Stimulated activated CD8-positive, alpha-beta memory T cell treated with anti-CD3 and anti-CD28 coated beads, Interleukin-2, amount 100 ng/mL, for 1 hour (primary cell): ENCODE measurements at places on chromosomes 16 and 17.

DNA sequence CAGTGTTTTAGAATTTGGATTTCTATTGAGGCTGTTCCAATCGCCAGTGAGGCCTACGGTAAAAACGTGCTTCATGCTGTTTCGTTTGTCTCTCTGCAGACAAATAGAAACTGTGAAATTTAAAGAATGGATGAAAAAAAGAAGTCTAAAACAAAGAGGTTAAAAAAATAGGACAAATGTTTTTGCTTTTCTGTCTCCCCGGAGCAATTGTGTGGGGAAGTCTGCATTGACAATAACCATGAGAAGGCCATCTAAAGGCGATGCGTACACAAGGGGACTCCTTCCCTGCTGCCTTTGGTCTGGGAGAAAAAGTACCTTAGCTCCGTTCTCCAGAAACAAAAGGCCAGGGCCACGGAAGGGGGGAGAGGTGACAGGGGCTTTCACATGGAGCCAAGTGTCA lies 4.6 kb upstream of the ZFHX3 start:
- no peak for DNase-seq

- DNase-seq: no peak
Observed at GRCh38 chr16:22677024-22677830, 136.7 kb upstream of the HS3ST2 start.

GRCh38 chr16:78715673-78716072 lies 616.2 kb downstream of the WWOX start:
- DNase-seq: no peak

DNA sequence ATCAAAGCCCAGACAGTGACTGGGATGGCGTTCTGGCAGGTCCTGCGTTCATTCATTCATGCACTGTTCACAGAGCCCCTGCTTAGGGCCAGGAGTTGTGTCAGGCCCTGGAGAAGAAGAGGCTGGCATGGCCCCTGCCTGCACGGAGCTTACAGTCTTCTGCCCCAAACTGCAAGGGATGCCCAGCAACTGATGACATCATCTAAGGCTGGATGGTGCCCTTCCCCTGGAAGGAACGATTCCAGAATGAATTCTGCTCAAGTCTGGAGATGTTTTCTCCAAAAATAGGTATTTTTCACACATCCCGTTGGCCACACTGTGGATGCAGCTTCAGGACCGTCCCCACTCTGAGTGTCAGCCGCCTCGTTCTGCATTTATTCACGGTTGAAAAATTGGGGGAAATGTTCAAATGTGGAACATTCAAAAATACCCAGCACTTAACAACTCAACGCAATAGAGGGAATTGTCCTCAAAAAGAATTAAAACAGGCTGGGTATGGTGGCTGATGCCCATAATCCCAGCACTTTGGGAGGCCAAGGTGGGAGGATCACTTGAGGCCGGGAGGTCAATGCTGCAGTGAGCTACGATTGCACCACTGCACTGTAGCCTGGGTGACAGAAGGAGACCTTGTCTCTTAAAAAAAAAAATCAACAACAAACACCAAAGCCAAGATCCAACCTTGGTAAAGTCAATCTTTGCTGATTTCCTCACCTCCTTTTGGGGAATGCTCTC lies 23.8 kb upstream of the CACNG5 start:
- DNase-seq: no peak

DNA sequence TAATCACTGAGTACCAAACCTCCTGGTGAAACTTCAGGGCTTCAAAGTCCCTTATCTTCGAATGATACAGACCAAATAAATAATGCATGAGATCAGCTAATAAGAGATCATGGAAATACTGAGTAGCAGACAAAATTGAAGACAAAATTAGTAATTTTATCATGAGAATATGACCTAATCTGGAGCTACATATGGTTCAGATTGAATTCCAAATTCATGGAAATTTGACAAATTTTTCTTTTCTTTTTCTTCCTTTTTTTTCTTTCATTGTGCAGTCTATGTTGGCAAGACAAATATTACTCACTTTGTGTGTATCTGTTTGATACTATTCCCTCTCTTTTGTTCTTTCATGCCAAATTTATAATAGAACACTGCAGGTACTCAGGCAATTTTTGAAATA lies 218.1 kb upstream of the KCNJ16 start:
- DNase-seq: no peak

- no peak for DNase-seq
Observed at GRCh38 chr17:75440738-75441448, 15.5 kb upstream of the TMEM94 start.

GRCh38 chr16:88300463-88300835 lies 82.3 kb upstream of the ZNF469 start:
- DNase-seq: no peak

DNA sequence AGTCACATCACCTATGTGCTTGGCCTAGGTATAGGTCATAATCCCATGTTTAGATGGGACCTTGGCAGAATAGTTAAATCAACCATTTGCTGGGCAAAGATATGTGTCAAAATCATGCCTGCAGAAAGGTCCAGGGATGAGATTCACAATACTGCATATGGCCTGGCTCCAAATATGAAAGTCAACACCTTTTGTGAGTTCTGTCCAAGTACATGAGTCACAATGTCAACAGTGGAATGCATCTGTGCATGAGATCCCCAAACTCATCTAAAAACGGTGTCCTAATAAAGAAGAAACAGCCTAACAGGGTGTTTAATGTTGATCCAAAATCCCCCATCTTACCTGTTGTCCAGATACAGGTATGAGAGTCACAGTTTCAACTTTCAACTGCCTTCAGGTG lies 1847.5 kb downstream of the TP53TG3F start:
- no peak for DNase-seq

GRCh38 chr17:31248986-31249834 lies 47.8 kb downstream of the OMG start:
- no peak for DNase-seq

GRCh38 chr17:34306466-34306865 lies 12.8 kb upstream of the CCL8 start:
- no peak for DNase-seq

- DNase-seq: no peak
Observed at GRCh38 chr17:63772801-63773271, 561 bp downstream of the CCDC47 start.

GRCh38 chr16:31507929-31508705 lies at the start of gene RUSF1:
Gene RUSF1, minus strand, starts transcription at chr16:31508391. Its CDS starts 18 bp downstream, at chr16:31508373.
- peak; percentile 68 for DNase-seq

- DNase-seq: peak; percentile 34
Observed at GRCh38 chr17:75412455-75413317, 7.2 kb upstream of the GRB2 start.

DNA sequence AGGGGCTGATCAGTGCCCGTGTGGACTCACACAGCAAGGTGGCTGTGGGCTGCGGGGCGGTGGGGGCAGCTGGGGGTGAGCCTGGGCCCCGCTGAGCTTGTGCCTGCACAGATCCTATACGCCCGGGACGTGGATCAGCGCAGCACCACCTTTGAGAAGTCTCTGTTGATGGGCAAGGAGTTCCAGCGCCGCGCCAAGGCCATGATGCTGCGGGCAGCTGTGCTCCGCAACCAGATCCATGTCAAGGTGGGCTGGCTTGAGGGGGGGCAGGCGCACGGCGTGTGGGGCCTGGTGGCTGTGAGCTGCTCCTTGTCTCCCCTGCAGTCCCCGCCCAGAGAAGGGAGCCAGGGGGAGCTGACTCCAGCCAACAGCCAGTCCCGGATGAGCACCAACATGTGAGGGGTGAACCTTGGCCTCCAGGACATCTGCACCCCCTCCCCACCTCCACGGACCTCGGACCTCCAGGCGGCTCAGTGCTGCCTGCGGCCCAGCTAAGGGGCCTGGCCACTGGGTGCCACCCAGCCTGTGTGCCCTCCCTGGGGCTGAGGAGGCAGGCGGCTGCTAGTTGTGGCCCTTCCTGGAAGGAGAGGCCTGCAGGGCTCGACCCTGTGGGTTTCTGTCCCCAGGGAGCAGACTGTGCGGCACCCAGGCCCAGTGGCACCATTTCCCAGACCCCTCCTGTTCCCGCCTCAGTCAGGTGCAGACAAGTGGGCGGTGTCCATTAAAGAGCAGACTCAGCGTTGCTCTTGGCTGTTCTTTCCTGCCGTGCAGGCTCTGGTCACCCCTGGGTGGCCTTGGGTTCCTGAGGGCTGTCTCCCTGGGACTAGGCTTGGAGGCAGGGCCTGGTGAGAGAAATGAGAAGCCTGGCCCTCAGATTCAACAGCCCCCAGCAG lies 5.3 kb downstream of the GPS1 start:
- DNase-seq: no peak

- DNase-seq: no peak
Observed at GRCh38 chr17:4407851-4408250, 25.9 kb upstream of the SPNS3 start.

DNA sequence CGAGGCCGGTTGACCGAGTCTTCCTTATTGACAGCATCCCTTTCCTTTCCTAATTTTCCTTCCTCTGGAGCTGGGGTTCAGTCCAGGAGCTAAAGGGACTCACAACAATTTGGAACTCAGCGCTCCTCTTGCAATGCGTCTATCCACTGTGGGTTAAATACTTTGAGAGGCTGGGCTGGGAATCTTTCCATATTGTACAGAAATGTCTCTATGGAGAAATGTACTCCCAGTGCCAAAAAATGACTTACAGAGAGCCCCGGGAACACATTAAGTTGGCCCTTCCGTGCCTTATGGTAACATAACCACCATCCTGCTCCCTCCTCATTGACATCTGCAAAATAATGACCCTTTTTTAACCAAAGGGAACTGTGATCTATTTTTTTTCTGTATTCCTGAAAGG lies 192.8 kb downstream of the FTO start:
- no peak for DNase-seq

- DNase-seq: no peak
Observed at GRCh38 chr17:65472666-65473309, 88.7 kb downstream of the AXIN2 start.

DNA sequence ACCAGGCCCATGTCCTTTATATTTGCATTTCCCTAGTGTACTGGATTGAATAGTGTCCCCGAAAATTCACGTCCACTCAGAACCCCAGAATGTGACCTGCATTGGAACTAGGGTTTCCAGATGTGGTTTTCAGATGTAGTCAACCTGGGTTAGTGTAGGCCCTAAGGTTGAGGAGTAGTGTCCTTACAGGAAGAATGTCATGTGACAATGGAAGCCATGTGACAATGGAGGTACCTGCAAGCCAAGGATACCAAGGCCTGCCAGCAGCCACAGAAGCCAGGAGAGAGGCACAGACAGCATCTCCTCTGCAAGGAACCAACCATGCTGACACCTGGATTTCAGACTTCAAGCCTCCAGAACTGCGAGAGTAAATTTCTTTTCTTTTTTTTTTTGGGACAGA lies 5.2 kb upstream of the PRR15L start:
- DNase-seq: no peak

DNA sequence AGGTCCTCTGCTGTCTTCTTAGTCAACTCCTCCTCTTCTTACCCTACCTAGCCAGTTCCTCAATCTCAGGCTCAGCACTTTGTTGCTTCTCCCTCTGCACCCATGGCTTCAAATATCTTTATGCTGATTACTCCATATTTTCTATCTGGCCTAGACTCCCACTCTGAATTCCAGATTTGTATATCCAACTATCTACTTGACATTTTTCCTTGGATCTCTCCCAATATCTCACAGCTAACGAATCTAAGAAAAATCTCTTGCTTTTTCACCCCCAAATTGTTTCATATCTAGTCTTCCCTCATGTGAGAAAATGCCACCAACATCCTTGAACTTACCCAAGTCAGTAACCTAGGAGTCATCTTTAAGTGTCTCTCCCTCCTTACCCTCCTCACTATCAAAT lies 176.4 kb upstream of the ERCC4 start:
- DNase-seq: no peak

DNA sequence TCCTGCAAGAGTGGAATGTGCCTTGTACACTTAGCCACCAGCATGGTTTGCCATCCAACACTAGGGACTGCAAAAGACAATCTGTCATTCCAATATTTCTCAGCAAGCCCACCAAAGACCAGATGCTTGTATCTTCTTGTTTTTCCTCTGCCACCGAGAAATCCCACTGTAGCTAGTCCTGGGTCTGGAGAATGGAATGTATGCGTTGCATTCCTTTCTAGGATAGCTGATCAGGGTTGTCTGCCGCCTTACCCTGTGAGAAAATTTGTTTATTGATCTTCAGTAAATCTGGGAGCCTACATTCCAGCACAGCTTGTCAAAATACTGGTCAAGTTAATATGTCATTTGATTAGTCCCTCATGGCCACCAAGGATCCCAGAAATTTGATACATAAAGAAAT lies 28.1 kb upstream of the ADAMTS18 start:
- DNase-seq: no peak

GRCh38 chr16:52515068-52515671 lies 31.8 kb downstream of the TOX3 start:
- DNase-seq: no peak

DNA sequence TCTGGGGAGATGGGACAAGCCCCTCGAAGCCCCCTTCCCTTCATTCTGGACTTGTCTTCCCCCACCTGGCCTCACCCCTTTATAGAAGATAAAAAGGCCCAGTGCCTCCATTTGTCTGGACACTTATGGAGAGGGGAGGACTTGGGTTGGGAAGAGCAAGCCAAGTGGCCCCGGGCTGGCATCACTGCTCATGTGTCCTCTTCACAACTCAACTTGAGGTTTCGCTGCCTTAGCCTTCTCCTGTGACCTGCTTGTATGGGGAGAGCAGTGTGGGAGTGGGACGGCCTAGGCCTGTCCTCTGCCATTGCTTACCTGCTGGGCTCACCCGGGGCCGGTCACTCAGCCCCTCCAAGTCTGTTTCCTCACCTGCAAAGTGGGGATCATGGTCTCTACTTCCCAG lies 1.4 kb downstream of the PAQR4 start:
- no peak for DNase-seq

- DNase-seq: no peak
Observed at GRCh38 chr17:50893183-50893993, 27.2 kb upstream of the TOB1 start.

GRCh38 chr16:75060723-75061122 lies 55.9 kb downstream of the LDHD start:
- no peak for DNase-seq

GRCh38 chr17:77724876-77725615 lies 233.5 kb upstream of the TNRC6C start:
- DNase-seq: no peak

DNA sequence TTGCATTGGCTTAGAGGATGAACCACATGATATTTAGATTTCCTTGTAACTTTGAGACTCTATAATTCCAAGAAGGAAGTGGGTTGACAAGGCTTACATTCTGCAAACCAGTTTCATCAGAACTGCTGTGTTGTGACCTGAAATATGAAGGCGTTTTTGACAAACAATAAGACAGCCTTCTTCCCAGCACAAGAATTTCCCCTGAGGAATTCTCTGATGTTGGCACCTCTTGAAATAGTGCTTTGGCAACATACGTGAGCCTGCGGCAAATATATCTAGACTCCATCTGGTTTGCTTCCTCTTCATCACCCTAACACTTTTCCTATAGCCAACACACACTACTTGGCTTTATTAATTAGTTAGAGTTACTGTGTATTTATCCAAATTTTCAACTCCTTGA lies 585.5 kb upstream of the SOX9 start:
- DNase-seq: no peak

DNA sequence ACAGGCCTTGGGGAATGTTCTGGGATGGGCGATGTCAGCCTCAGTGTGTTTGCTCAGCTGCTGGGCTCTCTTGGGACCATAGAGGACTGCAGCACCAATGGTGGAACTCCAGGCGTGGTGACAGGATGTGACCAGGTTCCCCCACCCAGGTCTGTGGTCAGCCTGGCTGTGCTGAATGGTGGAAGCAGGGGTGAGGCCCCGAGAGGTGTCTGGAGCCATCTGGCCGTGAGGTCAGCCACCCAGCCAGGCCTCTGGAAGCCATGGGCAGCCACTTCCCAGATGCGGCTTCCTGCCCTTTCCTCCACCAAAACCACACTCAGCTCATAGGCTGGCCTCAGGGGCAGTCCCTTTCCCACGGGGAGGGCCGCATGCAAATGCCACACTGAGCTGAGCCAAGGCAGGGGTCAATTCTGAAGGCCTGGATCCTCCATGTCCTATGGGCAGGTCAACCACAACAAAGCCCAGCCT lies 7.8 kb upstream of the MAPK7 start:
- no peak for DNase-seq
